Iris pigment epithelial cell (primary cell): ENCODE measurements at places on chromosomes 7 and 10.

- DNase-seq: no peak
Measured at GRCh38 chr10:7405637-7406036, 5.2 kb downstream of the SFMBT2 start.

DNA sequence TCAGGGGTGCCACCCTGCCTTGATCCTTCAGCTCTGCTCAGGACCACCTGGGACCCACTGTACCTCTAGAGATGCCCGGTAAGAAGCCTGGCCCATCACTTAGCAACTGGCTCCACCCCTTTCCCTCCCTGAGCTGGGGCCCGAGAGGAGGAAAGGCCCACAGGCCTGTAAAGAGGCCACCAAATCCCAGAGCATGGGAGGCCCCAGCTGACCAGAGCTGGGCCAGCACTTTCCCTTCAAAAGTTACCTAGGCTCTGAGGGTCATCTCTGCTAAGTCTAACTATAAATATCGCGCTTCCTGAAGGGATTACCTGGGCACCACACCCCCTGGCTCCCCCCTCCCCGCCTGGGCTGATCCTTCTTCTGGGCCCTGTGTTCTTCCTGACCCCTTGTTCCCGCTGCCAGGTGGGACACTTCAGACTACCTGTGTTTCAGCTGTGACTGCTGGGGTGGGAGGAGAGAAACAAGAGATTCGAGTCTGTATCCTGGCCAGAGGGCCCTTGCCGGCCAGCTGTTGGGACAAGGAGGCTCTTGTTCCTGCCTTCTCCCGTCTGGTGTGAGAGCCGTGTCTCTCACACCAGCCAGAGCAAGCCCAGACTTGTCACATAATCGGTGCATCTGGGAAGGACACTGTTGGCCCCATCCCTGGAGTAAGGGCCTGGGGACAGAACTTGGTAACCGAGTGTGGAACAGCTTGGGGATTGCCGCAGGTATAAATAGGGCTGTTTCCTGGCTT is 22.8 kb upstream of the ANKRD2 start:
- DNase-seq: no peak

DNA sequence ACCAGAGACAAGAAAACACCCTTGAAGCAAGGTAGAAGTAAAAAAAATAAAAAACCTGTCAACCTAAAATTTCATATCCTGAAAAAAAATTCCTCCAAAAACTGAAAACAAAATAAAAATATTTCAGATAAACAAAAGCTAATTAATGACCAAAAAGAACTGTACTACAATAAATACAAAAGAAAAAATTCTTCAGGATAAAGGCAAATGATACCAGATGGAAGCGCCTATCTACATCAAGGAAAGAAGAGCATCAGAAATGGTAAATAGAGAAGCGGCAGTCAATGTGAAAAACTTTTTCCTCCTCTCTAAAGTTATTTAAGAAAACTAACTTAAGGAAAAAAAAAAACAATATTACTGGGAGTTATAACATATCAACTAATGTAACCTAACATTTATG is 79.8 kb downstream of the RSU1 start:
- no peak for DNase-seq

GRCh38 chr10:71432956-71433767 is 36.4 kb downstream of the CDH23 start:
- no peak for DNase-seq

DNA sequence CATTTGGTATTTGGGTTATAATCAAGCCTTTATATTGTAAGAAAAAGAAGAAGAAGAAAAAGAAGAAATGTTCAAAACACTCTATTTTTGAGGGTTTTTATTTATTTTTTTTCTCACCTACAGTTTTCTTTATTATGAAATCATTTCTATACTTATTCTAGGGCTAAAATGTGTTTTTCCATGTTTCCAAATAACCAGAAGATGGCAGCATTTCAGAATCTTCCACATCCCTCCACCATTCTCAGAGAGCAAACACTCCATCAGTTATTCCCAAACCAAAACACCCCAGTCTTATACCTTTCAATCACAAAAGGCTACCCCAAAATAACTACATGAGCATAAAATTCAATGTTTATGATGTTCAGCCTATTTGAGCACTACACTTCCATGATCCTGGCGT is 38.7 kb upstream of the PPP1R17 start:
- no peak for DNase-seq

- no peak for DNase-seq
Measured at GRCh38 chr7:94250987-94251386, 143.7 kb upstream of the COL1A2 start.

DNA sequence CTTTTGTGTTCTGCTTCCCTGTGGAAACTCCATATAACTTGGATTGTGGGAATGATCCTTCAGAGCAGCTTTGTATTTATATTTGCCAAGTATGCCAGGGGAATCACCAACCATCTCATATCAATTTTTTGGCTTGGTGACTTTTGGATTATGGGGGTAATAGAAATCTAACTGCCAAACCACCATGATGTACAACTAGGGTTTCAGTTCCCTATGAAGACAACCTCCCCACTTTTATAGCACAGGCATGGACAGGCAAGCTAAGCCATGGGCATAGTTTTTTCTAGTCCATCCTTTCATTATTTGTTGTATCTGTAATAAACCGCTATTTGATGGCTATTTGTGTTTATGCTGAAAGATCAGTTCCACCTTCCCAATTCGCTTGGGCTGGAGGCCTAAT is 17.7 kb downstream of the NPY start:
- no peak for DNase-seq

DNA sequence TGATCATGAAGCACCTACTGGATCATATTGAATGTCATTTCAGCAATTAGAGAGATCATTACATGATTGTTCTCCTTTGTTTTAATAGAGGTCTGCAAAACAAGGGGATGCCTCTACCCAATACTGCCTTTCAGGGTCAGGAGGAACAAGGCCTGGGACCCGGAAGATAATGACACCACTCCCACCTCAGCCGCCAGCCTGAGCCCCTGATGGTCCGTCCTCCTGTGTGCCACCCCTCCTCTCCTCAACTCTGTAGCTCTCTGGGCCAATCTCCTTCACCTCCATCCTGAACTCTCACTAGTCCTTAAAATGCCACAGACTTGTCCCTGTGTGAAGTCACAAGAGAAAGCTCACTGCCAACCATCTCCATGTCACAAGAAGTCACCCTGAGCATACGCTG is 38.0 kb downstream of the KCNMA1 start:
- DNase-seq: no peak

GRCh38 chr10:110695539-110695886 is 51.4 kb downstream of the RBM20 start:
- no peak for DNase-seq

GRCh38 chr7:156064971-156065386 is 252.7 kb upstream of the SHH start:
- DNase-seq: peak; percentile 31

DNA sequence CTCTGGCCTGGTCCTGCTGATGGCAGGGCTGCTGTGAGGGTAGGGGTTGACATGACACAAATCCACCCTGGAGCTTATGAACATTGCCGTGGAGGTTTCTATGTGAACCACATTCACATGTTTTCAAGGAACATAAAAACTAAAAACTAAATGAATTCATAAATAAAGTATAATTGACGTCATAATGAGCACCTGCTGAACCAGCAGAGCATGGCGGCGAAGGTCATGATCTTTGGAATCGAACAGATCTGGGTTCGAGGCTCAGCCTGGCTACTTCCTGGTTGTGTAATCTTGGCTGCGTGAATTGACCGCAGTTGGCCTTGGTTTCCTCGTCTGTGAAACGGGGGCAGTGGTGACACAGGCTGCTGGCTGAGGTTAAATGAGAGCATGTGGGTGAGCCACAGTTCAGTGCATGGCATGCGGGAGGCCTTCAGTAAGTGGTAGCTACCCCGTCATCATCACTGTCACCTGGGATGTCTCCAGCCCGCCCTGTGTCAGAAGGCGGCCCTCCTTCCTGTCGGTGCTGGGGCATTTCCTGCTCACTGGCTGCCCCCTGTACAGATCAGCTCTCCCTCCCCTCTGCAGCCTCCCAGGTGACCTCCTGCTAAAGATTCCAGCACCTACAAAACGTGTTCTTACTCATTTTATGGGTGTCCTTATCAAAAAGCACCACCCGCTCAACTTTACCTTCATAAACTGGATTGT is 190.3 kb upstream of the SHH start:
- DNase-seq: no peak

- no peak for DNase-seq
Measured at GRCh38 chr7:155341463-155341983, 43.8 kb downstream of the INSIG1 start.

DNA sequence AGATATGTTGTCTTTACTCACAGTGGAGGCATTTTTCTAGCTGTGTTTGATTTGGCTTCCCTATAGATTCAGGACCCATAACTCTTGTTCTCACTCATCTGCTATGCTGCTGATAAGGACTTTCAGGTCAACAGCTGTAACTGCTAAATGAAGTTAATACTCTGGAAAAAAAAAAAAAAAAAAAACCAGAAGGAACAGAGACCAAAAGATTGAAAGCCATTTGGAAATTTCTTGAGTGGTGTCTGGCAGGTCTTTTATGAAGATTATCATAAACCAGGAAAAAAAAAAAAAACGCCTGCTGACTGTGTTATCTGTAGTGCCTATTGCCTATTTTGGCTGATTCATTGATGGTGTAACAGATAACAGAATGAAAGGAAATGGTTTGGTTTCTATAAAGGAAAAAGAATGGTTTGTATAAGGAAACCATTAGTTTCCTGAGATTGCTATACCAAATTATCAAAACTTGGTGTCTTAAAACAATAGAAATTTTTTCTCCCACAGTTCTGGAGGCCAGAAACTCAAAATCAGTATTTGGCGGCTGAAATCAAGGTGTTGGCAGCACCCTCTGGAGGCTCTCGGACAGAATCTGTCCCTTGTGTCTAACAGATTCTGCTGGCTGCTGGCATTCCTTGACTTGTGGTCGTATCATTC is 60.5 kb upstream of the BET1 start:
- peak; percentile 46 for DNase-seq

- no peak for DNase-seq
Measured at GRCh38 chr10:70057306-70057705, 4.7 kb downstream of the MACROH2A2 start.

- no peak for DNase-seq
Measured at GRCh38 chr10:102473445-102474331, 22.3 kb upstream of the C10orf95 start.

GRCh38 chr10:82278401-82279182 is 403.6 kb downstream of the NRG3 start:
- no peak for DNase-seq

- peak; percentile 68 for DNase-seq
Measured at GRCh38 chr10:60646966-60647796, 131.1 kb upstream of the CDK1 start.

- DNase-seq: peak; percentile 14
Measured at GRCh38 chr7:87774690-87775089, 101.5 kb downstream of the SLC25A40 start.

DNA sequence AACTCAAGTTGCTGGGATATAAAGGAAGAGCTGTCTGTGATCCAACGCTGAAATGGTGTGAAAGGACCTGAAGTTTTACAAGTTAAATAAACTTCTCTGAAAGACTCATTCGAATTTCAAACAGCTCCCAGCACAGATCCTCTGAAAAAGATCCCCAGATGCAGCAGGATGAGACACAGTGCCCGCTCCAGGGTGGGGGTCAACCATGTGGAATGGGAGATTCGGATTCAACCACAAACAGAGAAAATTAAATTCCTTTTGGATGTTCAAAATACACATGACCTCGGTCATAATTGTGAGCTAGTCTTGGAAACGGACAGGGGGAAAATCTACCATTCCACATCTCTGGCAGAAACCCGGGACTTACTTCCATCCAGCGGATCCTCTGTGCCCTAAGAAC is 119.6 kb downstream of the PRKAG2 start:
- peak; percentile 49 for DNase-seq

DNA sequence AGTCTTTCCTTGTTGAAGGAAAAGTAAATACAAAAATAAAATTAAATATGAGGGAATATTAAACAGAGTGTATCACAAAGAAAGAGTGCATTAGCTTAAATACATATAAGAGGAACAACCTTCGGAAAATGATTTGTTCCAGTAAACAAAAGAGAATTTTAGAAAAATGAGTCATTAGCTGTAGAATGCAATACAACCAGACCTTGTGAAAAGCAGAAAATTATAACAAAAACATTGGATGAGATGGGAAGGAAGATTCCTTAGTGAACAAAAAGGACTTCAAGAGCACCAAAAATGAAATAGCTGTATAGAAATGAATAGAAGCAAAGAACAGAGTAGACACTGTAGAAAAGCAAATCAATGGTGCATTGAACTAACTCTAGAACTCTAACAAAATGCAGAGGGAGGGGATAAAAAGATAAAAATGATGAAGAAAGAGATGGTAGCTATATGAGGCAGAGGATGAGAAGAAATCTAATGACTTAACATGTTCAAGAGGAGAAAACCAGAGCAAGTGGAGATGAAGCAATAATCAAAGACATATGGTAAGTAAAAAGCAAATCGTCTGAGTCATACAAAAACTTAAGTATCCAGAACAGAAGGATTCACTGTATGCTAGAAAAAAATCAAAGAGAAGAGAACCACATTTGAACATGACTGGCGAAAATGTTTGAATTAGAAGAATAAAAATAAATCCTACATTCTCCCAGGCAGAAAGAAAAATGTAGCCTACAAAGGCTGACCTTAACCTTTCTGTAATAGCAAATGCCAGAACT is 190.5 kb downstream of the TMEM26 start:
- DNase-seq: peak; percentile 77

DNA sequence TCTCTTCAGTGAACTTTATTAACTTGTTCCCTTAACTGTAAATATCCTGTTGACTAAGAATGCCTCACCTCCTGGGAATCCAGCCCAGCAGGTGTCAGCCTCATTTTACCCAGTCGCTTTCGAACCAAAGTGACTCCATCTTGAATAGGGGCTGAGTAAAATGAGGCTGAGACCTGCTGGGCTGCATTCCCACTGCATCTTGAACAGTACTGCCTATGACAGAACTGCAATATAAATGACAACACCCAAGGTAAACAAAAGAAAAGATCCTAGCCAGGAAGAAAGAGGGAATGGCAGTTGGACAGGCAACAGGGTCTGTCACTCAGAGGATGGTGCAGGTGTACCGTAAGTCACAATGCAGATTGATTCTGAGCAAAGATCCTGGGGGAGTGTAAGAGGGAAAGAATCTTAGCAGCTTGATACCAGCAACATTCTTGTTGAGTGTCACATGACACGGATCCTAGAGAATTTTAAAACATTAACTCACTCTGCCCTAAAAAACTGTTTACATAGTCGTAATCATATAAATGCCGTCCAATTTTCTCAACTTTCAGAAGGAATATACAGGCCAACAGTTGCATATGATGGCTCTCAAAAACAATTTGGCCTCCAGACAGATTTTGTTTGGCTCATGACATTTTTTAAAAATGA is 4.4 kb upstream of the FAM107B start:
- peak; percentile 54 for DNase-seq
